ENCODE measurements at places on chromosomes 6 and 20.

DNA sequence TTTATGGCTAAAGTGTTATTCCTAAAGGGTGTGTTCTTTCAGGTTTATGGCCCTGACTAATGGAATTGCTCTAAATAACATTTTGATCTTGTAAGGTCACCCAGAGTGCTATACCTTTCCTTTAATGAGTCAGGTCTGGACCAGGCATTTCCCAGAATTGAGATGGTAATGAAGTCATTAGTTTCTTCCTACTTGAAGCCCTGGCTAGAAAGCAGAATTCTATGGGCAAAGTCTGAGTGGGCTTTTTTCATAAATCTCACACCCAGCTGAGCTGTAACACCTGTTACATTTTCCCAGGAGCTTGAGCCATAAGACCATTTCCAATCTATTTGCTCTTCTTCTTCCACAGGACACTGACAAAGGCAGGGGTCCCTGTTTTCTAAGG, 122.0 kb upstream of the ID4 start:
- DNase-seq = no peak

DNA sequence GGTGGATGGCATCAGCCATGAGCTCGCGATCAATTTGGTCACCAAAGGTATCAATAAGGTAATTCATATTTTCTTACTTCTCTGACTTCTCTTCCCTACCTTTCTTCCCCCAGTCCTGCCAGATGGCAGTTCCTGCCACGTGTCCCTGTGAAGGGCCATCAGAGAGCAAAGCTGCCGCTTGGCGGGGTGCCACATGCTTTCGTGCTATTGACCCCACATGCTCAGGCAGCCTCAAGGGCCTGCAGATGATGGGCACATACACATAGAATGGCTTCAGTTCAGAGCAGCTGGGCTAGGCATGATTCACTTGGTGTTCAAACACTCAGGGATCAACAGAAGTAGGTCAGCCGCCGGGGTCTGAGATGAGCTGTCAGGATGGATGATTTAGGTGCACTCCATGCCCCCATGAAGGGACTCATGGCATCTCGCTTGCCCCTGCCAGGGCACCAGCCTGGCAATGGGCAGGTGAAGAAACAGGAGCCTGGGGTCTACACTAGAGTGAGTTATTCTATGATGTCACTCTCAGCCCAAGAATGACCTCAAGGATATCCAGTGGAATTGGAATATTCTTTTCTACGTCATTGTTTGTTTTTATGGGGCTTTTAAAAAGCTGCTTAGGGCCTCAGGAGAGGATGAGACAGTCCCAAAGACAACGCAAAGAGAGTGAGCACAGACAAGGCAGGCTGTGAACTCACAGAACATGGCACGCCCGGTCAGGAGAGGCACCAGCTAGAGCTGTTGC, 25.5 kb downstream of the BANF2 start:
- no peak for DNase-seq

DNA sequence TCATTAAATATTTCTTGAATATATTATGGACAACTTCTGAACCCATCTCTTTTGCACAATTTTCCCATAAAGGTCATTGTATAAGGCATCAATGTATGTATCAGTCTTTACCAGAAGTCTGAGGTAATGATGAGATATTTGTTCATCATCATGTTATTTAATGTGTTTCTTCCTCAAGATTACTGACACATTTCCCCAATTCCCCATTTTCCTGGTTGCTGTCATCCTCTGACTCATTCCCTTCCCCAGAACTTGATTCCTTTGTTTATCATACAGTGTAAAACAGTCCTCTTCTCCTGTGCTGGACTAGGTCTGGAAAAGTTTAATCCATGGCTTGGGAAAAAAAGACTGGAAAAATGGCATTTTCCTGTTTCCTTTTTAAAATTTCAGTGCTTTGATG, 107.9 kb upstream of the FLRT3 start:
- no peak for DNase-seq

- DNase-seq = no peak
Observed at GRCh38 chr6:122432816-122433215, 33.4 kb downstream of the HSF2 start.

DNA sequence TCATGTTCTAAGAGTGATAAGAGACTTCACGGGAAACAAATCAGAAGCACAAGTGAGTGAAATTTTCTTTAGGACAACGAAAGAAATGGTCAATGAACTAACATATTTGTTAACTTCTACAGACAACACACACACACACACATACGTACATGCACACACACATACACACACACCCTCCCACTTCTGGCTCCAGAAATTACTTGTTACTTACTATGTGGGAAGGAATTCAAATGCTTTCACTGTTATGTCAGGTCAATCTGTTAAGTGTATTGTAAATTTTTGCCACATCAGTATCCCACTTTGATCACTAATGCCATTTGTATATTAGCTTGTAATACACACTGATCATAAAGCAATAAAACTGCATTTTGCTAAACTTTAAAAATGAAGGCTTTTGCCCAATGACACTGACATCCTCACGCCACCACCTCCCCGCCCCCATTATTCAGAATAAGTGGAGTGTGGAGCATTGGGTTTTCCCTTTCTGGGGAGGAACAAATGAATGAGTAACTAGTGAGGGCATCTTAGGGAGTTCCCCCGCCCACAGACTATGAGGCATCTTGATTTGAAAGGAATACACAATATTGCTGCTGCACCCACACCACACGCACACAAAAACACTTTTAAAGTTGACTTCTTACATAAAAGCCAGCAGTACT, 76.2 kb downstream of the ATXN1 start:
- DNase-seq = no peak

- DNase-seq = no peak
Observed at GRCh38 chr6:5541751-5542432, 280.6 kb downstream of the FARS2 start.

All from renal cortex interstitium (tissue), 15 donors.